ENCODE measurements at places on chromosomes 11 and 22.
A peak's percentile ranks its signal among the peaks of the same experiment; 100 is the strongest.

- no peak for DNase-seq
These were observed 1.6 kb upstream of the TRIM29 start for GRCh38 chr11:120139316-120140069.

DNA sequence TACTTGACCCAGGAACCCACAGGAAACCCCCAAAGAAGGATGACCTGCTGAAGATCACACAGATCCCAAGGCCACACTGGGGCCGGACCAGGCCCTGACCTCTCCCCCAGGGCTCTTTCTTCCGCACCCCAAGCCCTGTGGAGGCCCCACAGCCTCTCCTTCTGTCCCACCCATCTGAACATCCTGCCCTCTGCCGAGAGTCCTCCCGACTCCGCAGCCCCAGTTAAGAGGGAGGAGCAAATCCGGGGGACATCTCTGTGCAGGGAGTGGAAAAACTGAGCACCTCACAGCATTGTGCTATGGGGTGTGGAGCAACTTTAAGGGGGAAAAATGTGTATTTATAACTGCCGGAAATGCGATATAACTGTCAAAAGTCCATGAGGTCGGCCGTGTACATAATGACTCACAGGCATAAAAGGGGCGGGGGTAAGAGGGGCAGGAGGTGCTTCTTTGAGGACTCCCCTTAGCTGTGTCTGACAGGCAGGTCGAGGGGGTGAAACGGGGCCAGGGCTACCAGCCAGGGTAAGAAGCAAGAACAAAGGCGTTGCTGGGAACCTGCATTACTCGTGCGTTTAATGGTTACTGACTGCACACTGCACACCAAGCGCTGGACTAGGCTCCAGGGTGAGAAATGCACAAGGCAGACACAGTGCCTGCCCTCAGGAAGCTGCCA lies 57.2 kb downstream of the WNT11 start:
- no peak for DNase-seq

DNA sequence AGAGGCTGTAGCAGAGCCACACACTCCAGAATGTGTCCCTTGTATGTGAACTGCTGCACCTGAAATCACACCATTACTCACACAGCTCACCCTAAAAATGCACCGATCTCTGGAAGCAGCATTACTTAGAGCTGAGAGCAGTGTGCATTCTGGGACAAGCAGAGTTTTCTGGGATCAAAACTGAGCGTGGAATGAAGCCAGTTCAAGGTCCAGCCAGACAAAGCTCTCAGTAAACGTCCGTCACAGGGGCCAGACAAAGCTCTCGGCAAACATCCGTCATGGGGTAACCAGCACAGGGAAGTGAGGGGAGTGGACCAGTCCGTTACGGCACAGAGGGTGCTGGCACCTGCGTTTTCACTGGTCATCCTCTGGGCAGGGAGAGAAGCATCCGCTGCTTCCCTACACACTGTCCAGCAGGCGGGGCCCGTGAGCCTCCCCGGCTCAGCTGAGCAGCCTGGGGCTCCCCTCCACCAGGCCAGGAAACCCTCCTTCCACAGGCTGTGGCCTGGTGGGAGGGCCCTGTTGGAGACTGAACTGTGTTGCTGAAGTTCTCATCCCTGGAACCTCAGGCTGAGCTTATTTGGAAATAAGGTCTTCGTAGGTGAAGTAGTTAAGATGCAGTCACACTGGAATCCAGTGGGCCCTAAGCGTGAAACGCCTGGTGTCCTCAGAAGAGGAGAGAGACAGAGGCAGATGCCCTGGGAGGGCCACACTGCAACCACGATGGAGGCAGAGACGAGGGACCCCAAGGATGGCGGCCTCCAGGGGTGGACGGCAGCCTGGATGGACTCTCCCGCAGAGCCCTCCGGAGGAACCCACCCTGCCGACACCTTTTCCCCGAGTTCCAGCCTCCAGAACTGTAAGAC lies 883.9 kb downstream of the BRD1 start:
- no peak for DNase-seq

DNA sequence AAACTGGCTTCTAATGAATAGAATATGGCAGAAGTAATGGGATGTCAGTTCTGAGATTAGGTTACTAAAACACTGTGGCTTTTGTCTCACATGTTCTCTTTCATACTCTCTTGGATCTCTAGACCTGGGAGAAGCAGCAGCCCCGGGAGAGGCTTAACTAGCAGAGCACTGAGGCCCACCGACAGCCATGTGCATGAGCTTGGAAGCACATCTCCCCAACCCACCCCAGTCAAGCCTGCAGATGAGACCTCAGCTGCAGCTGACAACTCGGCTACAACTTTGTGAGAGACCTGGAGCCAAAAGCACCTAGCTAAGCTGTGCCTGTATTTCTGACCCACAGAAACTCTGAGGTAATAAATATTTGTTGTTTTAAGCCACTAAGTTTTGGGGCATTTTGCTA lies 100.8 kb downstream of the TRIM29 start:
- DNase-seq, result no peak

DNA sequence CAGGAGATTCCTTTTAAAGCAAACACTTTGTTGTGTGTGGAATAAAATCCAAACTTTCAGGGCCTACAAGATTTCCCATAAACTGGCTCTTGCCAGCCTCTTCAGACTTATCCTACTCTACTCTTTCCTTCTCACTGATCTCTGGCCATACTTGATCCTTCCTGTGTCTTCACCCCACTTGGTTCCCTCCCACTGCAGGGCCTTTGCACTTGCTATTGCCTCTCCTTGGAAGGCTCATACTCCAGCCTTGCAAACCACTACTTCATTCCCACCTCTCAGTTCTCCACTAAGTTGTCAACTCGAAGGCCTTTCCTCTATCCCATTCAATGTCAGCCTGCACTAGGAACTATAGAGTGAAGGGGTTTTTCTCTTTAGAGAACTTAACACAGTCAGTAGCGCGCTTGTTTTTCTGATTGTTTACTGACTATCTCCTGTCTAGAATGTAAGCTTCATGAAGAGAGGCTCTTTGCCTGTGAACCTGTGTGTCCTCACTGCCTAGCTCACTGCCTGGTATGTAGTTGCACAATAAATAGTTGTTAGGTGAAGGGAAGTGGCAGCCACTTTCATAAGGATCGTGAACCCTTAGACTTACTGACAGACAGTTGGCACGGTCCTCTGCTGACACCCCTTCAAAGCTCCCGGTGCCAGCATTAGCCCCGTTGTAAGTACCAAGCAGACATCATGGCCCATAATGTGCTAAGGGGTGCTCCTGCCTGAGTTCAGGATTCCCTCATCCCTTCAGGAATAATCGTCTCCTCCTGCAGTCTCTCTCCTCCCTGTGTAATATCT lies 833 bp upstream of the ME3 start:
- no peak for DNase-seq

GRCh38 chr11:76700177-76701100 lies 29.9 kb upstream of the LRRC32 start:
- no peak for DNase-seq

GRCh38 chr11:10653946-10654810 lies 39.4 kb downstream of the IRAG1 start:
- DNase-seq, result peak; percentile 9

DNA sequence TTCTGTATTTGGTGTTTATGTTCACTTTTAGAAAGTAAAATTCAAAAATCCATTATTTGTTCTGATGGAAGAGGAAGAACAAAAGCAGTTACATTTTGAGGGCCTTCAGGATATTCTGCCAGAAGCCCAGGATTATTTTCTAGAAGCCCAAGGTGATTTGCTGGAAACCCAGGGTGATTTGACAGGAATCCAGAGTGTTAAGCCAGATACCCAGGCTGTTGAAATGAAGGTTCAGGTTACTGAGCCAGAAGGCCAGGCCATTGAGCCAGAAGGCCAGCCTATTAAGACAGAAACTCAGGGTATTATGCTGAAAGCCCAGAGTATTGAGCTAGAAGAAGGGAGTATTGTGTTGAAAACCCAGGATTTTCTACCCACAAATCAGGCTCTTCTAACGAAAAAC lies 33.1 kb downstream of the CCDC15 start:
- DNase-seq, result no peak

GRCh38 chr11:12817681-12818332 lies 143.6 kb downstream of the TEAD1 start:
- DNase-seq, result no peak

GRCh38 chr11:35173616-35174566 lies 34.9 kb downstream of the CD44 start:
- no peak for DNase-seq

GRCh38 chr11:132463295-132464002 lies 1068.9 kb downstream of the OPCML start:
- no peak for DNase-seq

DNA sequence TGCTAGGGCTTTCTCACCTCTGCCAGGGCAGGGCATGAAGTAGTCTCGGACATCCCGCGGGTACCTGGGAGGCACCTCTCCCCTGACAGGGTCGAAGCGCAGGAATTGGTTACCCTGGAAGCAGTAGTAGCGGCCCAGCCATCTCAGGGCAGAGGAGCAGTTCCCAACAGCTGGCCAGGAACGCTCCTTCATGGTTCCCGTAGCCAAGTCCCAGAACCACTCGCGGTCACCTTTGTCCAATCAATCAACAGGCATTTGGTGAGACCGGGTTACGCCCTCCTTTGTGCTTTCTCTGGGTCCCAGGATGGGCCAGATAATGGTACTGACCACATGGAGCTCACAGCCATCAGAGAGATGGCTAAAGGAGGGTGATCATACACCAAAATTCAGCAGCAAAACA lies 3.4 kb downstream of the HPX start:
- DNase-seq, result no peak

DNA sequence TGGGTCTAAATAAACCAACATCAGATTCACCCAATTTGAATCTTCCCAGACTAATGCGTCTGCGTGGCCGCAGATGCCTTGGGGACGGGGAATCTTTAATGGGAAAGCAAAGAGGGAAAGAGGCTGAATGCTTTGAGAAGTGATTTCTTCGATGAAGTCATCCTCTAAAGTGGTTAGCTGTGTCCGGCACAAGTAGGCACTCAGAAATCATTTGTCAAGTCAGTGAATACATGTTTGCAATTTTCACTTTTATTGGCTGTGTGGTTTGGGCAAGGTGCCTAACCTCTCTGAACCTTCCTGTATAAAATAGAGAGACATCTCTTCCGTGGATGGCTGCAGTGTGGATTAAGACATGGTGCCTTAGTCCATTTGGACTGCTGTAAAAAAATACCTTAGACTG lies 19.7 kb upstream of the IFT27 start:
- DNase-seq, result no peak

DNA sequence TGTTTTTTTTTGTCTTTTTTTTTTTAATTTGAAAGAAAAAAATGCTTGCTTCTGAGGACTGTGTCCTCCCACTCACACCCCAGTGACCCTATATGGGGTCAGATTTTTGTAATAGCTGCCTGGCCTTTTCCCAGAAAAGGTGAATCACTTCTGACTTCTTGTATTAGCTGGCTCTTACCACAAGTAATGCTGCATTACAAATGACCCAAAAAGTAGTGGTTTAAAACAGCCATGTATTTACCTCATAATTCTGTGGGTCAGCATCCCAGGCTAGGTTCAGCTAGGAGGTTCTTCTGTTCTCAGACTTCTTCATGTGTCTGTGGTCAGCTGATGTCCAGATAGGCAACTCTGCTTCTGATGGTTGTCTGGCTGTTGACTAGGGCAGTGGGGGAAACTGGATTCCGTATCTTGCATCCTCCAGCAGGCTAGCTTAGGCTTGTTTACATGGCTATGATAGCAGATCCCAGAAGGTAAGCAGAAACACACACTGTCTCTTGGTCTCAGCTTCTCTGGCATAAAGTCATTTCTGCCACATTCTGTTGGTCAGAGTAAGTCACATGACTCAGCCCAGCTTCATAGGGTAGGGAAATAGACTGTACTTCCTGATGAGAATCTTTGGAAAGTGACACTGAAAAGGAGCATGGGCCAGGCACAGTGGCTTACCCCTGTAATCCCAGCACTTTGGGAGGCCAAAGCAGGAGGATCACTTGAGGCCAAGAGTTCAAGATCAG lies 19.5 kb downstream of the LHFPL7 start:
- DNase-seq, result no peak

- peak; percentile 42 for DNase-seq
These were observed 3.9 kb upstream of the SCN2B start for GRCh38 chr11:118180300-118180703.

GRCh38 chr11:10298342-10298741 lies 4.3 kb upstream of the SBF2 start:
- DNase-seq, result no peak

DNA sequence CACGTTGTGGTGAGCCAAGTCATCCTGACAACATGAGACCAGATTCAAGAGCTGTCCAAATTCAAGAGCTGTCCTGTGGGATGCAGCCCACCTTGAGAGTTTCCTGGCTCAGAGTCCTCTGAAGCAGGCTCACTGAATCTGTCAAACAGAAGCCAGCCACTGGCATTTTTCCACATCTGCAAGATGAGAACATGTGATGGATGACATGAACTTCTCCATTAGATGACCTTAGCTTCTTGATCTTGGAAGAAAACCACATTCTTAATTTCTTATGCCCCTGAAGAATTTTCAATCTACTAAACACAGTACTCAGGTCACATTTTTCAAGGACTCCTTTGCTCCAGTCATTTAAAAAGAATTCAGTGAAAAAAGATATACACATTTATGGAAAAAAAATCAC lies 291.0 kb downstream of the GUCY1A2 start:
- DNase-seq, result no peak

DNA sequence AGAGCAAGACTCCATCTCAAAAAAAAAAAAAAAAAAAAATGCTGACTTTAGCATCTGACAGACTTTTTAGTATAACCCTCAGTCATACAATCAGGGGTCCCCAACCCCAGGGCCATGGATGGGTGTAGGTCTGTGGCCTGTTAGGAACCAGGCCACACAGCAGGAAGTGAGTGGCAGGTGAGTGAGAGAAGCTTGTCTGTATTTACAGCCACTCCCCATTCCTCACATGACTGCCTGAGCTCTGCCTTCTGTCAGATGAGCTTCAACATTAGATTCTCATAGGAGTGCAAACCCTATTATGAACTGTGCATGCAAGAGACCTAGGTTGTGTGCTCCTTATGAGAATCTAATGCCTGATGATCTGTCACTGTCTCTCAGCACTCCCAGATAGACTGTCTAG lies 3.3 kb downstream of the FAM227A start:
- no peak for DNase-seq

GRCh38 chr11:105051559-105051958 lies 6.4 kb upstream of the CARD16 start:
- no peak for DNase-seq

DNA sequence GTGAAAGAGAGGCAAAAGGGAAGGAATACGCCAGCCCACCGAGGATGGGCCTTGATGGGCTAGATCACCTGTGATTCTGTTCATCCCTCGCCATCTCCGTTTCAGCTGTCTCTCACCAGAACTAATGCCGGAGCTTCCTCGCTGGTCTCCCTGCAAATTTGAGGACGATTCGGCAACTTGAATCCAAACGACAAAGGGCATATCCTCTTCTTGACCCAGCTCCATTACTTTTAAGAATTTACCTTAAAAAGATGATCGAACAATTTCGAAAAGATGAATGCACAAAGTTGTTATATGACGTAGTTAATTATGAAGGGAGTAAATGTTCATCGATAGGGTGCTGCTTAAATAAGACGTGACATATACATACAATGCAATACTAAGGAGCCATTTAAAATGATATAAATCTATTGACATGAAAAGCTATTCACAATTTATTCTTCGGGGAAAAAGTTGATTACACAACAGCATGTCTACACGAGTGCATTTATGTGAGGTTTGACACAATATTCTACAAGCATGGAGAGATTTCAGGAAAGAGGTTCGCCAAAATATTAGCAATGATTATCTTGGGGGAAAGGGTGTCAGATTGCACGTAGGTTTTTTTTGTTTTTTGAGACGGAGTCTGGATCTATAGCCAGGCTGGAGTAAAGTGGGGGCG lies 937 bp upstream of the FAM168A start:
- DNase-seq, result no peak

All from NCI-H1694 (cell line).